ENCODE measurements at places on chromosomes 1 and 21. TPM values are rescaled to one million over a fixed set of nuclear protein-coding genes. Genes with fewer than 3 reads are reported as not detected.
A peak's percentile ranks its signal among the peaks of the same experiment; 100 is the strongest.

DNA sequence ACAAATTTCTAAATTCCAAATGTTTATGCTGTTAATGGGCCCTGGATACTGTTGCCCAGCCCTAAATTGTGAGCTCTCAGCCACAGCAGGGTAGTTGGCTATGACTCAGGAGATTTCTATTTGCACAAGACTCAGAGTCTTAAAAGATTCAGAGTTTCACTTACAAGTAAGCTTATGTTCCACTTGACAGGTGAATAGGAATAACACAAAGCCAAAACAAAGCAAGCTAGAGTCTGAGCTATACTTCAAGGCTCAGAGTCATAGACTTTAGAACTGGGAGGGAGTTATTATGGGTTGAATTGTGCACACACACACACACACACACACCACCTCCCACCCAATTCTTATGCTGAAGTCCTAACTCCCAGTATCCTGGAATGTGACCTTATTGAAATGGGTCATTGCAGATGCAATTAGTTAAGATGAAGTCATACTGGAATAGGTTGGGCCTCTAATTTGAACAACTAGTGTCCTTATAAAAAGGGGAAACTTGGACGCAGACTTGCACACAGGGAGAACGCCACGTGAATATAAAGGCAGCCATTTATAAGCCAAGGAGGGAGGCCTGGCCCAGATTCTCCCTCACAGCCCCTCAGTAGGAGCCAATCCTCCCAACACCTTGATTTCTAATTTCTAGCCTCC, 30.2 kb downstream of the PRDX6 start:
- no peak for DNase-seq

DNA sequence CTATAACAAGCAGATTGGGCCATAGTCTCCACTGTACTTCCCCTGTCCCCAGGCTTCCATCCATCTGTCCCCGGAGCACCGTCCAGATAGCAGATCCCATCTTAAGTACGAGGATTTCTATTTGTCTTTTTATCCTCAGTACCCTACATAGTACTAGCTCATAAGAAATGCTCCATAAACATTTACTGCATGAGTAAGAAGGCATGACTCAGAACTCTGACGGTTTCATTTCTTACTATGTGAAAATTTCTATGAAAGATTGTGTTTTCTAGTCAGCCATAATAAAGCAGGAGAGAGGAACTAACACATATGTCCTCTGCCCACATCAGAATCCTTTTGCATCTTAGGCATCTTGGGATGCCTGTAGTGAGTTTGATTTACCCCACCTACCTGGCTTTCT, 49.5 kb downstream of the CHD1L start:
- no peak for DNase-seq

- peak; percentile 63 for DNase-seq
These were observed 15.9 kb upstream of the ELOA start for GRCh38 chr1:23727362-23727811.

DNA sequence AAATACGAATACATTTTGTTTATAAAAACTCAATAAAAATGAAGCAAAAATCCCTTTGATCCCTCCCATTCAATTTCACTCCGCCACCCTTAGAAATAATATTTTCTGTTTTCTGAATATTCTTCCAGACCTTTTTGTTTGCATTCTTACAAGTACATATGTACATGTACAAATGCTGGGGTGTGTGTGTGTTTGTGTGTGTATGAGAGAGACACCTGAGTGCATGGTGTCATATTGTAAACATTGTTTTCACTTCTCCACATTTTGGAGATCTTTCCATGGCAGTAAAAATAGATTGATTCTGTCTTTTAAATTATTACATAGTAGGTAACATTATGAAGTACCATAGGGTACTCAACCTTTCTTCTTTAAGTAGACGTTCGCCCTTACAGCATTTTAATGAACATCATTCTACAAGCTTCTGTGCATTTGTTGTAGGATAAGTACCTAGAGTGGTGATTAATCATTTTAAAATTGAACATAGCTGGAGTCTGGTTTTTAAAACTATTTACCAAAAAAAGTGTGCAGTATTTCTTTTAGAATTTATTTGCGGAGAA, 1.3 kb upstream of the MPC2 start:
- no peak for DNase-seq

DNA sequence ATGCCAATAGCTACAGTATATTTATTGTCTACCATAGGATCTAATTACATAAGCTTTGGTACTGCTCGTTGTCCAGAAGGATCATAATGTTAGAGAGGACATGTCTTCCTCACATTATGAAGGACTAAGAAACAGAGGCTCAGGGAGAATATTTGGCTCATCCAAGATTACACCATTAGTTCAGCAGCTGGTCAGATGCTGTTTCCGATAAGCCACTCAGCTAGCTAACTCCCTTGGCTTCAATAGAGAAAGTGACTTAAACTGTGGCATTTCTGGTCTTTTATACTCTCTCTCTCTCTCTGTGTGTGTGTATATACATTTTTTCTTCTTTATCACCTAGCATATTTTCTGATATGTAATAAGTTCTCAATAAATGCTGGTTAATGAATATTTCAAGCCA, 70.4 kb downstream of the DDR2 start:
- no peak for DNase-seq

GRCh38 chr1:239587066-239587465, 200.7 kb downstream of the CHRM3 start:
- DNase-seq: no peak

The IFI44 gene
- 8.2 TPM for total RNA-seq

The FAM76A gene
- 12.6 TPM for total RNA-seq
